Frontal cortex (tissue), 4 donors: ENCODE measurements at places on chromosomes 12 and 14. TPM values are rescaled to one million over a fixed set of nuclear protein-coding genes. Genes with fewer than 3 reads are reported as not detected.

Gene ZNF891
- 6.9 TPM for total RNA-seq

Gene REM2
- 2.4 TPM for total RNA-seq

Gene FAM181A
- 2.4 TPM for total RNA-seq

Gene SOAT2
- under 0.01 TPM for total RNA-seq

Gene MAP1LC3B2
- total RNA-seq: 0.82 TPM

Gene FOXN4
- under 0.01 TPM for total RNA-seq

Gene CD163
- total RNA-seq: 1.6 TPM

Gene ABCC9
- total RNA-seq: 13.0 TPM

Gene CAMKK2
- 38.3 TPM for total RNA-seq

Gene SLC5A8
- total RNA-seq: 3.3 TPM
